ENCODE measurements at places on chromosomes 5 and 9.
A peak's percentile ranks its signal among the peaks of the same experiment; 100 is the strongest.

GRCh38 chr9:76655971-76656370 is 108.3 kb upstream of the PCA3 start:
- DNase-seq, result no peak

- DNase-seq, result peak; percentile 43
Measured at GRCh38 chr5:145825751-145826180, 9.4 kb downstream of the PRELID2 start.

GRCh38 chr5:94463739-94464138 is 154.7 kb downstream of the KIAA0825 start:
- DNase-seq, result no peak

GRCh38 chr9:8725635-8726034 is 926.1 kb upstream of the DMAC1 start:
- no peak for DNase-seq

GRCh38 chr9:131731644-131732043 is 8.2 kb downstream of the RAPGEF1 start:
- DNase-seq, result no peak

GRCh38 chr5:103232393-103232999 is 26.1 kb upstream of the MACIR start:
- peak; percentile 38 for DNase-seq

DNA sequence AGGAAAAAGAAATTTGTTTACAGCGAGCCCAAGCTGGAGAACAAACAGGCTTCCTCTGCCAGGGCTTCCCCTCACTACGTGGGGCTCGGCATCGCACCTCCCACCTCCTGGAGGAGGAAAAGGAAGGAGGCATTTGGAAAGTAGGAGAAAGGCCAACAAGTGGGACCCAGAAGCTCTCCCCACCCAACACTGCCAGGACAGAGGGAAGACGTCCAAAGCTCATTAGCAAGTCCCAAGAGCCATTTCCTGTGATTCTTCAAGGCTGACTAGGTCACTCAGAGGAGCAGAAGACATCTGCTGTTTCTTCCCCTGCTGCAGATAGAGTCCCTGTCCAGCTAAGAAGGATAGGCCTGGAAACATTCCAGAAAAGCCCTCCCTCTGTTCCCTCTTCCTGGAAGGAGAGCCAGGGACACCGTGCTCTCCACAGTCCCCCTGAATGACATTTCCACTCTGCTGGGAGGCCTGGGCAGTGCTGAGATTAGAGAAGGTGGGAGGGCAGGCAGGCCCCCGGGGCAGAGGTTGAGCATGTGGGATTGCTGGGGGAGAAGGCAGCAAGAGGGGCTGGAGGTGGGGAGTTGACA is 57.0 kb upstream of the NEURL1B start:
- no peak for DNase-seq

DNA sequence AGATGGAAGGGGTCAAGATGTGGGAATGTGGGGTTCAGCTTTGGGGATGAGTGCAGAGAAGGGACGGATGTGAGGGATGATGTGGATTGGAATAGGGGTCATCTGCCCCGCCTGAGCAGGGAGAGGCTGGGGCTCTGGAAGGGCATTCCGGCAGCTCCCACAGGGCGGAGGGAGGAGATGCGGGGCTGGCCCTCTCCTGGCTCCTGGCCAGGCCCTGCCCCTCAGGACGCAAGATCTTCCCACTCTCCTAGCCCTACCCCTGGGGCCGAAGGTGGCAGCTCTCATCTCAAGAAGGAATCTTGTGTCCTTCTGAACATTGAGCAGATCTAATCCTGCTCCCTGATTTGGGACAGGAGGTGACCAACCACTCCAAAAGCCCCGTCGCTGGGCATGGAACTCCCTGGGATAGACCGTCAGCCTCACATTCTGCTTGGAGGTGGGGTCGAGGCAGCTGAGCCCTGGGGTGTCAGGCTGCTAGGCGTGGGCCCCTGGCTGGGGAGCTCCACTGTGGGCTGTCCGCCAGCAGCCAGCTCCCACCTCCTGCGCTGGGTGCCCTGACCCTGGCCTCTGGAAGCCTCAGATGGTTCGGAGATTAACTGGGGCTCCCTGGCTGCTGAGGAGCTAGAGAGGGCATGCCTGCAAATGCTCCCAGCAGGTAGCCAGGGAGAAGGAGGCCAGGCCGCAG is 125.2 kb downstream of the ZNF354C start:
- DNase-seq, result no peak

GRCh38 chr5:39986614-39987013 is 561.8 kb upstream of the DAB2 start:
- no peak for DNase-seq

GRCh38 chr5:67416986-67417385 is 220.4 kb upstream of the CD180 start:
- DNase-seq, result no peak

GRCh38 chr5:78964889-78965288 is 20.2 kb downstream of the ARSB start:
- DNase-seq, result peak; percentile 82

- no peak for DNase-seq
Measured at GRCh38 chr5:92861531-92862285, 719.3 kb downstream of the NR2F1-AS1 start.

GRCh38 chr5:42611437-42611836 is 145.2 kb upstream of the CCDC152 start:
- no peak for DNase-seq

DNA sequence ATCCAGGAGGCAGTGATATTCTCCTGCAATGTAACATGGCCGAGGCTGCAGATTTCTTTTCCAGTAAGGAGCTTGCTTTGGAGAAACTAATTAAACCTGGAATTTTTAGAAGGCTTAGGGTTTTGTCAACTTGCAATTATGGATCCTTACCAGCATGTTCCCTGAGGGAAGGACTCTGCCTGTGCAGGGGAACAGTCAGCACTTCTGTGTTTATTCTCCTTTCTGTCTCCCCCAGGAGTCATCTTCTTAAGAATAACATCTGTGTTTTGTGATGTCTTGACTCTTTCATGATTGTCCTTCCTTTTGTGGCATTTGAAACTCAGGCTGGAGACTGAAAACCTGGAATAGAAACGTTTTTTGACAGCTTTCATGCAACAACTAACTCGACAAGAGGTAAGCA is 80.5 kb upstream of the TNFSF8 start:
- no peak for DNase-seq

DNA sequence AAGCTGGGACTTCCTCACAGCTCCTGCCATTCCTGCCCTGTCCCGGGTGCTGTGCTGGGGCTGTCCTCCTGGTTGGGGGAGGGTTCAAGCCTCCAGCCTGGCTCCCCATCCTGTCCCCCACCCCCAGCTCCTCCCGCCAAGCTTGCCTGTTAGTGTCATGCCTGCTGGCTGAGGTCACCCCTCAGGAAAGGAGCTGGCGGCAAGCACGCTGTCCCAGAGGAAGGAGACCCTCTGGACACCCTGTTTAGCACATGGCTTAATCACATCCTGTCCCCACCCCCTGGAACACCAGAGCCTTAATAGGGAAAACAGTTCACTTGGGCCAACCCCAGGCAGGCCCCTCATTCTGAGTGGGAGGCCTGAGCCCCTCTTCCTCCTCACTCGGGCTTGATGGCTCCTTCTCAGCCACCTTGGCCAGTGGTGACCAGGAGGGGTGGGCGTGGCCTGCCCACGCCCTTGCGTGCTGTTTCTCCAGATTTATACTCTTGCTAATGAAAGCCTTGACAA is 9.2 kb upstream of the PHYHD1 start:
- DNase-seq, result no peak

DNA sequence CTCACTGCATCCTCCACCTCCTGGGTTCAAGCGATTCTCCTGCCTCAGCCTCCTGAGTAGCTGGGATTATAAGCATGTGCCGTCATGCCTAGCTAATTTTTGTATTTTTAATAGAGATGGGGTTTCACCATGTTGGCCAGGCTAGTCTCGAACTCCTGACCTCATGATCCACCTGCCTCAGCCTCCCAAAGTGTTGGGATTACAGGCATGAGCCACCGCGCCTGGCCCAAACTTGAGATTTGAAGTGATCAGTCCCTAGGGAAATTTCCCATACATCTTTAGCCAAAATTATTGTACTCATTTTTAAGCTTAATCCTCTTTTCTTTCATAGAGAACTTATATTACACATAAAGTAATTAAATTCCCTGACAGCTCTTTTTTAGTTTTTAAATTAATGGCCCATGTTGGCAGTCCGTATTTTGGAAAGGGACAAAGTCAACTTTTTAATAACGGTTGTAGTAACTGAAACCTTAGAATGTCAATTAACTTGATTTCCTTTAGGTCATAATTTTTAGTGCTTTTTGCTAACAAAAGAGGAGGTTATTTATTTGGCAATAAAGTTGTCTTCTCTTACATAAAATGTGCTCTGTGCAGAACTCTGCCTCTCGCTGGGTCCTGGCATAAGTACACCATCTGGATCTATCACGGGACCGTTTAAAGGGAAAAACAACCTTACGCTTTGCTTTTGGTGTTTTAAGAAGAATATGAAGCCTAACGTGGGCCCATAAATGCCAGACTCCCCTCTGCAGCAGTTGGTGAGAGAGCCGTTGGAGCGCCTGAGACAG is 142.3 kb upstream of the OTULINL start:
- no peak for DNase-seq

DNA sequence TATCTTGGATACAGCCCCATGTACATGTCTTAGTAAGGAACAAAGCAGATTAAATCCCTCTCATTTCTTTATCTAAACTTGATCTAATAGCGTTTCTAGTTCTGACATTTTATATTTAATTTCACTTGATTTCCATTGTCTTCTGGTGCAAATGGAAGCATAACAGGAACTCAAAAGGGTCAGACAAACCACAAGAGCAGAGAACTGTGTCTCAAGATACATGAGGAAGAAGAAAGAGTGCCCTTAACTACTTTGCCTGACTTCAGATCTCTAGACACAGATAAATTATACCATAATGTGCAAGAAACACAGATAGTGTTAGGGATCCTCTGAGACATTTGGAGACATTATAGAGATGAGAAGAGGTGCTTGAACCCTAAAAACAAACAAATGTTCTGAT is 20.7 kb upstream of the STX17 start:
- no peak for DNase-seq

DNA sequence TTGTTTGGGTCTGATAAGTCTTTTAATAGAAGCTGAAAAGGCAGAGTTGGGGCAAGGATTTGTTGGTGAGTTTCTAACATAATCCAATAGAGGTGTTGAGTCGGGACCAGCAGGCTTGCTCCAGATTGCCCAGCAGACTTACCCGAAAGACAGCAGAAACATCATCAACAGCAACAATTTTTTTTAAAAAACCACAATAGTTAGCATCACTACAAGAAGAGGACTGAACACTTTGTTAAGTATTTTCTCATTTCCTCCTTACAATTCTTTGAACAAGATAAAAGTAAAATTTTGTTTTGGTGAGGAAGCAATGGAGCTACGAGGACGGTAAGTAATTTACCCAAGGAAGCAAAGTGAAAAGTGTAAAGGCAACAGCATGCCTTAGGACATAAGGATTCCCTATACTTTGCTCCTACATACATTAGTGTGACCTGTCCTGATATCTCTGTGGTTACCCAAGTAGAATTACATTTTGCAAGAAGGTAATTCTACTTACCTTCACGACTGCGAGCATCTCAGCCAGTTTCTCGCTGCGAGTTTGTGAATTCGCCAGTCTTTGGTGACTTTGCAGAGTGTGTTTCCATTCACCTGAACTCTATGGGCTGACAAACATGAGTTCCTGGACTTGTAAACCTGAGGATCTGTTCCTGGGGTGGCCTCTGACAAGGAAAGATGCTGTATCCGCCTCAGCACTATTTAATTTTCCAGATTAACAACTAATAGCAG is 13.2 kb downstream of the ITK start:
- no peak for DNase-seq

GRCh38 chr9:123928533-123929176 is 1.3 kb downstream of the DENND1A start:
- DNase-seq, result no peak
